CD4-positive, alpha-beta memory T cell (primary cell): ENCODE measurements at places on chromosomes 3 and 15.

DNA sequence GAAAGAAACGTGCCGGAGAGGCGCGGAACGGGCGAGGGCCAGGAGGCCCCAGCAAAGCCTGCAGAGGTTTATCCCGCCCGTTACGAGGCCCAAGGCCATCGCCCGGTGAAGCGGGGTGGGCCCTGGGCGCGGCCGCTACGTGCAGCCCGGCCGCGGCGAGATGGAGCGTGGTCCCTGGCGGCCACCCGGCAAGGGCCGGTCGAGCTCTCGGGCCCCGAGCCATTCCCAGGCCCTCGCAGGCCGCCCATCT, 1.1 kb downstream of the PKM start:
- DNase-seq, result peak; percentile 22

GRCh38 chr3:85781806-85782205, 823.0 kb downstream of the CADM2 start:
- DNase-seq, result no peak

GRCh38 chr3:56269755-56270535, 198.3 kb downstream of the ERC2 start:
- no peak for DNase-seq

- no peak for DNase-seq
Measured at GRCh38 chr3:69283496-69283895, 102.4 kb downstream of the FRMD4B start.

- no peak for DNase-seq
Measured at GRCh38 chr3:177615015-177615414, 417.7 kb upstream of the TBL1XR1 start.

DNA sequence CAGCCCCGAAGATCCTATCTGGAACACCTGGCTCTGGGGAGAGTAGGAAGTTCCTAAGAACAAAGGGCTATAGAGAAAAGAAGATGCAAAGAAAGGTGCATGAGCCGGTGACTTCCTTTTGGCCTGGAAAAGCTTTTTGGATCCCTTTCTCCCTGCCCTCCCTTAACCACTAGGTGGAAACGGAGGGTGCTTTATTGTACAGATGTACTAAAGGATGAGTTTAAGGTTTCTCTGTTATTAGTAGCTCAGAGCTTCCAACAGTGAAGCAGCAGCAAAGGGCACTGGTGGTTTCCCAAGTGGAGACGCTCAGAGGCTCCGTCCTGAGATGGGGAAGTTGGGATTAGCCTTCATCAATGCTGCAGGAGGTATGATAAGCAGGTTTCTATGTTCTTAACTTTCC, 5.9 kb upstream of the ADGRG7 start:
- DNase-seq, result no peak

DNA sequence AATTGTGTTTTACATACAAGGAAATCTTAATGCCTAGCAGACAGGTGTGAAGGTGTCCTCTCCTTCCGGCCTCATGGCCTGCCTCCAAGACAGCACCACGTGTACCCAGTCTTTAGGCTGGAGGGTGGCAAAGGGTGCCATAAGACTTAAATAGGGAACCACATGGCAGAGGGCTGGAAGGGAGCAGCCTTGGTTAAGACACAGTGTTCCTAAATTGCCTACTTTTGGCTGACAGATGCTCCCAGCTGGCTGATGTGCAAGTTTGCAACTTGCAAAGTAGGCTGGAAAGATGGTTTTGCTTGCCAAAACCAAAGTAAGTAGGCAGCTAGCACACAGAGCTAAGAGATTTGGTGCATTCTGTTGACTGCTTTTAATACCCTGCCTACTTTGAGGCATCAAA, 45.2 kb downstream of the CCNB2 start:
- no peak for DNase-seq

DNA sequence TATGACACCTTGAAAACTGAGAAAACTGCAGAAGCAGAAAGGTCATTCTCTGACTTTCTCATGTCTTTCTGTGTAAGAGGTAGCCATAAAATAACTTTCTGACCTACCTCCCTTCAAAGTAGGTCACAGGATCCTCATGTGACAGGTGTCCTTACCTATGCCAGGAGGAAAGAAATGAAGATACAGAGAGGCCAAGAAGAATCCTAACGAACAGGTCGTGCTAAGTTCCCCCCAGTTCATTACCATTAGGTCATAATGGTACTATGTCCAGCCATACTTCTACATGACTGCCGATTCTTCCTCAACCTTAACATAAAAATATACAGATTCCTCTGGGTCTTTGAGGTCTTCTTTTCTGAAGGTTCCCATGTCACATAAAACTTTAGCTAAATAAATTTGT, 118.6 kb downstream of the FOXB1 start:
- DNase-seq, result no peak

GRCh38 chr3:192833177-192833890, 84.3 kb downstream of the MB21D2 start:
- no peak for DNase-seq

DNA sequence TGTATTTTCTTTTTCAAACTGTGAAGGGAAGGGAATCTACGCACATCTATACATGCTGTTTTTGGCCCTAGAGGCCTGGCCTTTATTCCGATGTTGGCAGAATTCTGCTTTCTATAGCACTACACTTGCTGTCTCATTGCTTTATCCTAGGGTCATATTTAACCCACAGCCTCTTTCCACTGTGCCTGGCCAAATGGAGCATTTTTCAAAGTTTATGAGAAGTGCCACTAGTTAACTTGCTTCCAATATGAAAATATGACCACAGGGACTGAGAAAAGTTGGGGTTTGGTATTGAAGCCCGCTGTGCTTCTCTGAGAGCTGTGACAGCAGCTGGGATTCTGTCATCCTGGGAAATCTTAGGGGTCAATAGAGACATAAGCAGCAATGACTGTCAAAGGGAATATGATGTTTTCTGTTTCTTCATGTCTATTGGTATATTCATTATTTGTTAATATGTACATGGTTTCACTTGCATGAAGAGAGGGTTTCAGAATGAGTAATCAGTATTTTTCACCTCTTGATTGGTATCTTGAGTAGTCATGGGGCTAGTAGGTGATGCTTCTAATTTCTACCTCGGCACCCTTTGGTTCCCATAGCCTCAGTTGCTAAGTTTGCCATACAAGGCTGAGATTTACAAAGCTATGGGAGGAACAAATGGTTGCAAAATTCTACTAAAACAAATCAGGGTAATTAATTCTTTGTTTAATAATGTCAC, 275.8 kb upstream of the RBMS3 start:
- no peak for DNase-seq

GRCh38 chr3:125067225-125067624, 11.4 kb upstream of the HEG1 start:
- no peak for DNase-seq

GRCh38 chr3:183802989-183803388, 22.4 kb downstream of the MAP6D1 start:
- no peak for DNase-seq

- DNase-seq, result no peak
Measured at GRCh38 chr3:193049935-193050334, 132.3 kb upstream of the MB21D2 start.

GRCh38 chr3:154851644-154852043, 228.5 kb upstream of the MME start:
- DNase-seq, result no peak

DNA sequence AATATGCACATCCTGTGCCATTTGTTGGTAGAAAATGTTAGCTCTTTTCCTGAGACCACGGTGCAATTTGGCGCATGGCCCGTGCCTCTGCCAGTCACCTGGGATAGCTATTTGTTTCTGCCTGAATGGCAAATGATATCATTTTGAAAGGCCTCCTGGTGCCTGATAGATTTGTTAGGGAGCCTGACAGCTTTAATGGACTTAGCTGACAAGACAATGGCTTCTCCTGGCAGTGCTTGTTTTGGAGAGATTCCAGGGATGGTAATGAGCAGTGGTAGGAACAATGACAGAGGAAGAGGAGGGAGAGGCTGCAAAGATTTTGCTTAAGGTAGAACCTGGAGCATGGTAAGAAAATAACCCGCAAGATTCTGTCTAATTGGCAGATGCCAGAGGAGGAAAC, 268.5 kb downstream of the CLSTN2 start:
- no peak for DNase-seq

DNA sequence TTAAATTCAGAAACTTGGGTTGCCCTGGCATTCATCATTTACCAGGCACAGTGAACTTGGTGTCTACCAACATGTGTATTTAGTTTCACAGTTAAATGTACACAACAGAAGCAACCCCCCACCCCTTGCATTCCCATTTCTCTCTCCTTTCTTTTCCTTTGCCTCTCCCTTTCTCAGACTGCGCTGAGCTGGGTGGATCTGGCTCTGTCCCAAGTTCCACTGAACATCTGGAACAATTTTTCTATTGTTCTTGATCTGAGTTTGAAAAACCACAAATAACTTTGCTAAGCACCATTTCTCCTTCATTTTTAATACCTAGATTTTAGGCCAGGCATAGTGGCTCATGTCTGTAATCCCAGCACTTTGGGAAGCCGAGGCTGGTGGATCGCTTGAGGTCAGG, 242.2 kb downstream of the ABHD5 start:
- DNase-seq, result no peak

DNA sequence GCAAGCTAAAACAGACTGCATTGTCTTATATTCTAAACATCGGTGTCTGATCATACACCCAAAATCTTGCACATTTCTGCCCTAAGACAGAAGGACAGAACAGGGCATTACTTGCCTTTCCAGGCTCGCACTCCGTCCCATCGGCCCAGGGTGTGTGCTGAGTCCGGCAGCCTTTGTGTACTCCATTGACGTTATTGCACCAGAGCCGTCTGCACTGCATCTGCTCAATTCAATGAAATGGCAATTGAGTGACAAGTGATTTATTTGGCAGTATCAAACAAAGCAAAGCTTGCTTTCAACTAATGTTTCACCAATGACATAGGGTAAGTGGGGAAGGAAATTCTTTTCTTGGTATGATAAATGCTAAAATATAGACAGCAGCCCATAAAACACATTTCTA, 40.0 kb downstream of the ADAMTS9 start:
- DNase-seq, result no peak

DNA sequence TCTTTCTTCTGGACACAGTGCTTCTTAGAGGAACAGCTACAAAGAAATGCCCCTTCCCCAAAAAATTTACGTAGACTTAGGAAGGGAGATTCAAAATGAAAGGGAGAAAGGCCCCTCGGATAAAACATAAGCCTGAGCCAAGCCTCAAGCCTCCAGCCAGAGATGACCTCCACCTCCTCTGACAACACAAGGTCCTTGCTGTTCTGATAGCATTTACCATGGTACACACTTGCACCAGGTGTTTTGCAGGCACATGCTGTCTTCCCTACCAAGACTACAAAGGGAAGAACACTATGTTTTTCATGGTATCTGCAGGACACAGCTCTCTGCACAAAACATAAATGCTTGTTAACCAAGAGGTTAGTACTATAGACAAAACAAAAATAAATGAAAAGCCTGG, 27.8 kb downstream of the RYK start:
- DNase-seq, result no peak

DNA sequence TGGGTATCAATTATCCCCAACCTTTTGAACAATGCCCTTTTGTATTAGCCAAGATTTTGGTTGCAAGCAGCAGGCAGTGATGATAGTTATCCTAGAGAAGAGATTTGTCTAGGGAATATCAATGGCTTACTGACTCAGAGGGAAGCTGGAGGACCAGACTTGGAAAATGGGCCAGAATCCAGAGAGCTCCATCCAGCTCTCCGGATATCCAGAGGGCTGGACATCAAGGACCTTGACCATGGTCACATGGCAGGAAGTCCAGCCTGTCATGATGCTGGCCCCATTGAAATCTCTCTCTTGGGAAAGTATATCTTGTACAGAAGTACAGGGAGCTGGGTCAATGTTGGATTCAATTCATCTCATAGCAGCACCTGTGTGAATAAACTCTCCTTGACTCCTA, 148.5 kb upstream of the PDZRN3 start:
- DNase-seq, result no peak

DNA sequence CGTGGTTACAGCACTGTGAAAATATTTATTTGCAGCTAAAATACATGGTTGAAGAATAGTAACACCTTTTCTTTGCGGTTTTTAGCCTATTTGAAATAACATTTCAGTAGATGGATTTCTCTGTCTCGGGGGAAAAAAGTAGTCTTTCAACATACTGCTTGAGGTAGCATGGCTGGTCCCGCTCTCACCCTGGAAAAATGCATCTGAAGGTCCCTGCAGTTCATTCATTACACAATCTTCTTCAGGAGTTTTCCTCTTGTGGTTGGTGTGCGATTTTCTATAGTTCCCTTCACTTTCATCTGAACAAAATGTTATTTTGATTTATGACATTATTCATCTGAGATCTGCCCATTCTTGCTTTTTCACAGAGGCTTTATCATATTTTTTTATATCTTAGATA, 75.9 kb downstream of the STRIT1 start:
- DNase-seq, result no peak

DNA sequence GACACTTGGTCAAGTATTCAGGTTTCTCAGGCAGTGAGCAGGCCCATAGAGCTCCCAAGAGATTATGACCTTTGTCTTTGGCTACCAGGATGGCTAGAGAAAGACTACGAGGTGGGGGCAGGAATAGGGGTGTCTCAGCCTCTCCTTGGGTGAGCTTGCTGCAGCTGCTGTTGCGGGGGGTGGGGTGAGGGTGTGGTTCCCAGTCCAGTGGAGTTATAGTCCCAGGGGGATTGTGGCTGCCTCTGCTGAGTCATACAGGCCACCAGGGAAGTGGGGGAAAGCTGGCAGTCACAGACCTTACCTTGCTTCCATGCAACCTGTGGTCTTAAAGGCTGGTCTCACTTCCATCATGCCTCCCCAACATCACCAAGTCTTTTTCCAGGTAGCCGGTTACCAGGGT, 31.7 kb downstream of the ATP2C1 start:
- DNase-seq, result no peak

- DNase-seq, result no peak
Measured at GRCh38 chr3:188097791-188098190, 56.2 kb upstream of the LPP start.

DNA sequence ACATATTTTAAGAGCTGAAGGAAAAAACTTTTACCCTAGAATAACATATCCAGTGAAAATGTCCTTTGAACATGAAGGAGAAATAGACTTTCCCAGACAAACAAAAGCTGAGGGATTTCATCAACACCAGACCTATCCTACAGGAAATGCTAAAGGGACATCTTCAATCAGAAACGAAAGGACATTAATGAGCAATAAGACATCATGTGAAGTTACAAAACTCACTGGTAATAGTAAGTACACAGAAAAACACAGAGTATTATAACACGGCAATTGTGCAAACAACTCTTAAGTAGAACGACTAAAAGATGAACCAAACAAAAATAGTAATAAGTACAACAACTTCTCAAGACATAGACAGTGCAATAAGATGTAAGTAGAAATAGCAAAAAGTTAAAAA, 3.5 kb upstream of the ZSCAN2 start:
- DNase-seq, result no peak

GRCh38 chr15:60971732-60972131, 257.4 kb downstream of the RORA start:
- DNase-seq, result no peak

- no peak for DNase-seq
Measured at GRCh38 chr3:121515313-121515712, 30.5 kb downstream of the POLQ start.

DNA sequence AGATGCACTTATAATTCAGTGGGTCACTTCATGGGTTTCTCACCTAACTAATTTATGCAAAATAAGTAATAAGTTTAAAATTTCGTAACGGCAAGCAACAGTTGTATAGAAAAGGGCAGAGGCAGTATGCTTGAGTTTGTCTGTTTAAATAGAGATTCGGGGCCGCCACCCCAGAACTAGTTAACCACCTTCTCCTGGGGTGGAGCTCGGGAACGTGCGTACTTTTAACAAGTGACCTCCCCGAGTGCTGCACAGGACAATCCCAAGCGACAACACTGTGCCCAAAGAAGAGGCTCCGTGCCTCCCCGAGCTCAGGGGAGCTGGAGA, 439 bp downstream of the SSR3 start:
- DNase-seq, result no peak

- DNase-seq, result peak; percentile 14
Measured at GRCh38 chr15:29089731-29090616, 179.6 kb downstream of the NSMCE3 start.
